ENCODE measurements at places on chromosomes 3 and 15.
A peak's percentile ranks its signal among the peaks of the same experiment; 100 is the strongest.

- DNase-seq = no peak
Observed at GRCh38 chr15:79090487-79091203, at the start of gene RASGRF1. TSS of gene RASGRF1 (minus strand) at chr15:79090780. CDS start at chr15:79090498, 282 bp downstream.

DNA sequence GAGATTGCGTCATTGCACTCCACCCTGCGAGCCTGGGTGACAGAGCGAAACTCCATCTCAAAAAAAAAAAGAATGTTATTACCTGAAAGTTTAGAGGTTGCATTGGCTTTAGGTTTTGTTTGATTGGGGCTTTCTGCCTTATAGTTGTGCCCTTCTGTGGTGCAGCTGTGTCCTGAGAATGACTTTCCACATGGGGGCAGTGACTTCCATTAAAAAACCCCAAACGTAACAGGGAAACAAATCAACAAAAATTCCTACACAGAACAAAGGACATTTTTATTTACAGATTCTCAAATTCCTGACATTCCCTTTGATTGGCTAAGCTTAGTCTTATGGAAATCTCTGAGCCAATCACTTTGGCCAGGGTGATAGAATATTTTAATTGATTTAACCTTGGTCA is 154.1 kb upstream of the GPR149 start:
- DNase-seq = no peak

DNA sequence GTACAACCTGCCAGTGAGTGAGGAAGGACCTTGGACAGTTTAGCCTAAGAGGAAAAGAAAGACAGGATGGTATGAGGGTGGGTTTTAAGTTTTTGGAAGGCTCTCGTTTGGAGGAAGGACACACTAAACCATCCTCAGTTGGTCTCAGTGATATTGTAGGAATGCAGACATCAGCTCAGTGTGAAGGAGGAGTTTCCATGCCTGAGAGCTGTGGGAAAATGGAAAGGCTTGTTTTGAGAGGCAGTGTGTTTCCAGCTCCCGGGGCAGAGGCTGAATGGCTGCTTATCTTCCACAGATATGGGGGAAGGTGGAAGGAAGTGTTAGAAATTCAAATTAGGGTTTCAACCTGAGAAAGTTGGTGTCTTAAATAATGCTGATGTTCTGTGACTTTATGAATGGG is 89.6 kb upstream of the MYZAP start:
- DNase-seq = no peak

GRCh38 chr3:120680193-120680894 is 1.7 kb downstream of the HGD start:
- no peak for DNase-seq

DNA sequence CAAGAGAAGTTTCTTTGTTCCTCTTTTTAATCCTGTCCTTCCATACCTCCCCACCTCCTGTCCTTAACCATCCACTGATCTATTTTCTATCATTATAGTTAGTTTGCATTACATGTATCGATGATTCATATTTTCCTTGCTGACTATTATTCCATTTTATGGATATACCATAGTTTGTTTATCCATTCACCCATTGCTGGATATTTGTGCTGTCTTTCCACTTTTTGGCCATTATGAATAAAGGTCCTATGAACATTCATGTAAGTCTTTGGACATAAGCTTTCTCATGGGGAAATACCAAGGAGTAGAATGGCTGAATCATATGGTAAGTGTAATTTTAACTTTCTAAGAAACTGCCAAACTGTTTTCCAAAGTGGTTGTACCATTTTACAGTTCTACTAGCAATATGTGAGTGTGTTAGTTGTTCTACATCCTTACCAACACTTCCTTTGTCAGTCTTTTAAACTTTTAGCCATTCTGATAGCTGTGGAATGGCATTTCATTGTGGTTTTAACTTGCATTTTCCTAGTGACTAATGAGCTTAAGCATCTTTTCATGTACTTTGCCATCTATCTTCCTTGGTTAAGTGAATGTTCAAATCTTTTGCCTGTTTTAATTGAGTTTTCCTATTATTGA is 11.7 kb downstream of the ATP6V1A start:
- no peak for DNase-seq

DNA sequence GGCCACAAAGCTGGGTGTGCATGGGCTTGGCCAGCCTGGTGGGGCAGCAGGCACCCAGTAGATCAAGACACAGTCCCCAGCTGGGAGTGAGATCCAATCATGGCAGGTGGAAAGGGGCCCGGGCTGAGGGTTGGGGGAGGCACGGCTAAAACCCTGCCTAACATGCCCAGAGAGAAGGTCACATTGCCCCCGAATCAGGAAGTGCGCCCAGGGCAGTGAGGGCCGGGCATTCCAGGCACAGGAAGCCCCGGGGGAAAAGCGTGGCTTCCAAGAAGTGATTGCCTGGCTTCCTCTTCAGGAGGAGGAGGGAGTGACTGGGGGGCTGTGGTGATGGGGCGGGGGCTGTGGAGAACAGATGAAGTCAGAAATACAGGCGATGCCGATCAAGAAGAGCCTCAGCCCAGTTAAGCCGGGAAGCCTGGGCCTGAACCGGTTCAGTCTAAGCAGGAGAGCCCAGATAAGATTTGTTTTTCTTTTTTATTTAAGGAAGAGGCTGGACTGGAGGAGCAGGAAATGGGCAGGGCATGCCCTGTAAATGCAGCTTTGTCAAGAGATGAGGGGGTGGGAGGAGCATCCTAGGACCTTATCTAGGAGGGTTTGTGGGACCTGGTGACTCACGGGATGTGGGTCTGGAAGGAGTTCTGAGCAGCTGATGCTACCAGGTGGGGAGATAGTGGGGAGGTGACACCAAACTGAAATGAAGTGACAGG is 83.9 kb downstream of the CHSY1 start:
- peak; percentile 60 for DNase-seq

GRCh38 chr3:182258538-182259177 is 534.6 kb upstream of the ATP11B start:
- DNase-seq = peak; percentile 8

GRCh38 chr15:66481107-66481856 is 16.3 kb downstream of the SNAPC5 start:
- no peak for DNase-seq

- no peak for DNase-seq
Observed at GRCh38 chr3:175512700-175513099, 653.6 kb downstream of the NAALADL2 start.

DNA sequence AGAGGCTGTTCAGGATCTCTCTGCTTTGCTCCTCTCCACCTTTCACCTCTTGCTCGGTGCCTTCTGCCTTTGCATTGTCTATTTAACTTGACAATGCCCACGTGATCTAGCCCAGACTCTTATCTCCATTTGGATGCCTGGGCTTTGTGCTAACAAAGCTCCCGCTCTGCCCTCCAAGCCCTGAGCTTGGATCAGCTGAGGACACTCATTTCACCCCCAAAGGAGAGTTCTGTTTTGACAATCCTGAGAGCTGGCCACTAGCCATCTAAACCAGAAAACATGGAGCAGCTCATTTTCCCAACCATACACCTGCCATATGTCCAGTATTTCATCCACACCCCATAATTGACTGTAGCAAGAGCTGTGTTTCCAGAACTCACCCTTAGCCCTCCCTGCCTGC is 12.8 kb downstream of the GPR176 start:
- DNase-seq = no peak

GRCh38 chr15:96125721-96126415 is 204.6 kb upstream of the NR2F2 start:
- no peak for DNase-seq

DNA sequence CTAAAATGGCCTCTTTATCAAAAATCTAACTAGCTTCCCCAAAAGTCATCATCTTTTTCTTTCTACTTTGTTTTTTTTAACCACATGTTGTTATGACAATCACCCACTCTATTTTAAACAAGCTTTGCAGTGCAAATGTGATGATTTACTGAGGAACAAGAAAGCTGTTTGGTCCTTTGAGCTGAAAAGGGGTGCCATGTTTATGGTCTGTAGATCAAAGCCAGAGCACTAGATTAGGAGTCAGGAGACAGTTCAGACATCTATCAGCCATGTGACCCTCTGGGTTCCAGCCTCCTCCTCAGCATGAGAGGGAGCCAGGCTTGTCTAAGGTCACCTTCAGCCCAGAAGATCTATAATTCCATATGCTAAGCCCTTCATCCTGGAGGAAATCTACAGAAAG is 65.9 kb downstream of the RPL22L1 start:
- no peak for DNase-seq

Measured in H54 (cell line).